NCI-H69 (cell line): ENCODE measurements at places on chromosomes 2 and 18.

- DNase-seq: no peak
These were observed 23.0 kb downstream of the FAM237A start for GRCh38 chr2:206665251-206665650.

DNA sequence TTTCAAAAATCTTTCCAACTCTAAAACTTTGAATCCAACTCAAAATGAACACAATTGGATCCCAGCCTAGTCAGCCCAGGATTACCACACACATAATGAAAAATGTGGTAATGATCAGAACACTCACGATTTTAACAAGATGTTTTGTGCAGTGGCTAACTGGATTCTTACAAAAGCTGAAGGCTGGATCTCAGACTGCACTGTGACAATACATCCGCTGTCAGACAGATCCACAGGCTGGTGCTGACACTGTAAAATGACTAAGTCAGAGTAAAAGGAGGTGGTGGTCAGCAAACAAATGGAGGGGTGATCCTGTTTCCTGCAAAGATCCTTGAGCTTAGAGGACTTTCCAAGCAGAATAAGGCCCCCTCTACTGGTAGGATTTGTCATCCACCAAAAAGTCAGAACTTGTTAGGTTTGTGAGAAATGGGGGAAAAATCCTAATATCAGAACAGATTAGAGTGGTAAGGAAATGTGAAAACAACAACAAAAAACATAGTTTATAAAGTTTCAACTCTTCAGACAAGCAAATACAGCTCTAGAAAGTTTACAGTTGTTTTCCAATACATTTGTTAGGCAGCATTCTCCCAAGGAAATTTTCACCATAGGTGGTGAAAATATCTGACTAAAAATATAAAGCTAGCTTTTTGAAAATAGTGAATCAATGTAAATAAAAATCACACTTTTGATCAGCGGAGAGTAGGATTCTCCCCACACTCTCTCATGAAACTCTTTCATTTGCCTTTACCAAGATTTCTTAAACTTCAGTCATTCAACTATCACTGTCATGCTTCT lies 211.9 kb downstream of the AGPS start:
- DNase-seq: peak; percentile 77

- DNase-seq: no peak
These were observed 24.7 kb downstream of the SP140 start for GRCh38 chr2:230250231-230250630.

DNA sequence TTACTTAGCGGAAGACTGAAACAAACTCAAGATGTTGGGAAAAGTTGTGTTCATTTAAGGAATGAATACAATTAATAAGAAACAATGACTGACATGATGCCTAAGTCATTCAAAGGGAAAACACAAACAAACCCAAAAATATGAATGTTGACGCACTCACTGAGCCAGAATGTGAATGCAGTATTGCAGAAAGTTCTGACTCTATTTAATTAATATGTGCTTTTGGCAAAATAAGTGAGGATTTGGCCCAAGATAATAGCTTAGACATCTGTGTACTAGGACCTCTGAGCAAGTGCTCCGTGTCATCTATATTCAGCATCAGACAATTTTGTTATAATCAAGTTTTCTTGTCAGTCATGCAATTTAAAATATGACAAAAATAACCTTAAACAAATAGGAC lies 1138.8 kb upstream of the NXPH2 start:
- no peak for DNase-seq

GRCh38 chr18:13657974-13658373 lies 68.4 kb downstream of the FAM210A start:
- DNase-seq: no peak

- peak; percentile 54 for DNase-seq
These were observed 2.5 kb downstream of the MERTK start for GRCh38 chr2:111900859-111901258.

GRCh38 chr2:127405255-127405610 lies 13.0 kb upstream of the PROC start:
- DNase-seq: no peak

- DNase-seq: no peak
These were observed 68.9 kb downstream of the RDH14 start for GRCh38 chr2:18491577-18491976.

DNA sequence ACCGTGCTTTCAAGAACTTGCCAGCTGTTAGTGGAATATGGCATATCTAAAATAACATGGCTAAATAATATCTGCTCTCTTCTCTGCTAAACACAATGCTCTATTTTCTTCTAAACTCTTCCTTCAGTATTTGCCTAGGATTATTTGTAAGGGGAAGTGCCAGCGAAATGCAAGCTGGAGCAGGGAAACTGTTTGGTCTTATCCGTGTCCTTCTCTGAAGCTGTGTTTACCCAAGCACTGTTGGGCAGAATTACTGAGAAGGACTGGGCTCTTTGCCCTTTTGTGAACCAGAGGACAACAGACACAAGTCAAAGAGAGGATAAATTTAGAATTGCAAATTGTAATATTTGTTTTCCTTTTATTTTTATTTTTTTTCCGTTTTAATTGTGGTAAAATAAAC lies 23.6 kb downstream of the CPO start:
- peak; percentile 7 for DNase-seq

DNA sequence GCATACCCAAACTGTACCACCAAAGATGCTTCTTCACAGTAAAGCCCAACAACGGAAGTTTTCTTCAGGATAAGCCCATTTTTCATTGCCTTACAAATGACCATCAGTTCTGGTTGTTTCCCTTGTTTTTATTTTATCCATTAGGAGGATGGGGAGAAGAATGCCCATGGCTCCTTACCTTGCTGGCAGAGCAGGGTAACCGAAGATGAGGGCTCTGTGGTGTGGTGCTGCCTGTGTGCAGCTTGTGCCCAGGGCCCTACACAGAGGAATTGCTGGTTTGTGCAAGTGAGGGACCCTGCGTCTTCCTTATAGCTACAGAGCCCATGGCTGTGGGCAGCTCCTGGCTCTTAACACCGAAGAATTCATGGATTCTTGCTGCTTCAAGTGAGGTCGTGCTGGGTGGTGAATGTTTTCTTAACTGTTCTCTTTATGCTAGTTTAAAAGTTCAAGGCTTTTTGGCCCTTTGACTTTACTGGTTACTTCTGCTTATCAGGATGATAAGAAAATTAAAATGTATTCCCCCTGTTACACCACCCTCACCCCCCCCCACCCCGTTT lies 110.6 kb downstream of the MAP4K4 start:
- DNase-seq: no peak

DNA sequence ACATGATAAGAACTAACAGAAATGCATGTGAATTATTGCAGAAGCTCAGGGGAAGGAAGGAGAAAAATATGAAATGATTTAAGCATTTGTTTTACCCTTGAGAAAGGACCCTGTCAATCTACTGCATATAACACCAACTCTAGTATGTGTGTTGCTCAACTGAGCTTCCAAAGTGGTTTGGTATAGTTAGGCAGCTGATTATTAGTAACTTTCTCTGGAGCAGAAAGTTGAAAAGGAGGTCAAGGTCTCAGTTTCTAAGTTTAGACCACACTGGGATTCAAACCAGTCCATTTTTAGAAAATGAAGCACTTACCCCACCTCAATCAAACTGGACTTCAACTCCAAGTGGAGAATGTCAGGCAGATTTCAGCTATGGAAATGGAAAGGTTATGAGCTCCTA lies 123.3 kb upstream of the CDC42EP3 start:
- DNase-seq: no peak

- DNase-seq: no peak
These were observed 343.8 kb upstream of the MYT1L start for GRCh38 chr2:2674831-2675230.

- DNase-seq: no peak
These were observed 3.8 kb upstream of the ATP6V1C2 start for GRCh38 chr2:10717628-10718027.

GRCh38 chr2:200369886-200370285 lies 63.4 kb downstream of the SPATS2L start:
- no peak for DNase-seq

GRCh38 chr2:107801498-107801897 lies 25.2 kb upstream of the RGPD4 start:
- peak; percentile 90 for DNase-seq

- DNase-seq: no peak
These were observed 83.1 kb downstream of the EDAR start for GRCh38 chr2:108905906-108906305.

GRCh38 chr2:155690785-155691184 lies 641.7 kb downstream of the NR4A2 start:
- DNase-seq: no peak

DNA sequence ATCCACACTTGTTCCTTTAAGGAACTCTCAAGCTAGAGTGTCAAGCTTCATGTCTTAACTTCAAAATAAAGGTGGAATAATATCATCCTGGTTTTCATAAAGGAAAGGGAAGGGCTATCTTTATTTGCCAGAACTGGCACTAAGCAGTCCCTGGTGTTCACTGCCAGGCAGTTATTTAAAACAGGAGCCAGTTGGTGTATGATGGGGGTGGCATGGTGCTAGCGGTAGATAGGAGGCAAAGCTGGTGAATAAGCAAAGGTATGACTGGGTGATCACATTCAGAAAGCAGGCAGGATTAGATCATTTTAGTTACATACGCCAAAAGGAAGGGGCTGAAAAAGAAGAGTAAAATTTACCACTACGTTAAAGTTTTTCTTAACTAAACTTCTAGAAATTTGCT lies 776.3 kb downstream of the BCL11A start:
- no peak for DNase-seq

DNA sequence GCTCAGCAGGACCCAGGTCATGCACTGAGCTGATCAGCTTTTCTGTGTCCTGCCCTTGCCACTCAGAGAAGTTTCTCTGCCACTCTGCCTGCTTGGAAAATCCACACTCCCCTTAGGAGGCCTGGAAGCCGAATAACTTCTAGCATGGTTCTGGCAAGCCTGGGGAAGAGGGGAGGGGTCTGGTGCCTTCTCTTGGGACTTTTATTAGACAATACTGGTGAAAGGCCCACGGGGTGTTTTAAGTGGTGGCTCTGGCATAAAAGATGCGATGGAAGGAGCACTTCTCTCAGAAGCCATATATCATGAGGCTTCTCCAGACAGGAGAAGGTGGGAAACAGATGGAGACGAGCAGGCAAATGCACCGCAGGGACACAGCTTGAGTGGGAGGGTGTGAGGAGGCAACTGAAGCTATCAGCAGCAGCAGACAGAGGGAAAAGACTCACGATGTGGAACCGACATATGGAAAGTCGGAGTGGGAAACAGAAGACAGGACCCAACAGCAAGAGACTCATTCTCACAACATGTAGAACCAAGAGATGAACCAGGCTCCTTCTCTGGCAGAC lies 141.8 kb upstream of the CTNNA2 start:
- no peak for DNase-seq

DNA sequence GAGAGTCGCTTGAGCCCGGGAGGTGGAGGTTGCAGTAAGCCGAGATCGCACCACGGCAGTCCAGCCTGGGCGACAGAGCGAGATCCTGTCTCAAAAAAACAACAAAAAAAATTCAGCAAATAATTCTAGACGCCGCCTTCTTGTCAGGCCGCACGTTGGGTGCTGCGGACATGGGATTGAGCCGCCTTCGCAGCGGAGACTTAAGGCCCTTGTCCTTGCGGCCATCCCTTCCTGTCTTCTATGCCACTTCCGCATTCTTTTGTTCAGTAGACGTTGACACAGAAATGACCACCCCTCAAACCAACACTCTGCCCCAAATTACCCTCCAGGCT lies 15.8 kb downstream of the PTPN18 start:
- peak; percentile 72 for DNase-seq

GRCh38 chr18:45569566-45570275 lies 45.6 kb upstream of the SLC14A2 start:
- peak; percentile 67 for DNase-seq

DNA sequence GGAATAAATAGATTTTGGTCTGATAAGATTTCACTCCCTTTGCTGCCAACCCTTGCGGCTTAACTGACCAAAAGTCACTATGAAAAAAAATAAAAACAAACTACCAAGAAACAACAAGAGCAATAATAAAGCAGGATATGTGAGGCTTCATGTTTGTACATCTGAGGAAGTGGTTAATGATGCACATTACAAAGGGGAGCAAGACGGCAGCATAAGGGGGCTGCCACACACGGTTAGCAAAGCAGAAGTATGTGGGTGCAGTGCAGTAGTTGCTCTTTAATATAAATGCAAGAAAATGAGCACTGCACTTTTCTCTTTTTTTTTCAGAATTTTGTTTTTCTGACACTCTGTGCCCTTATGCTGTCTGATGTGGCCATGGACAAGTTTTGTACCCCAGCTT lies 377.1 kb upstream of the CNTNAP5 start:
- DNase-seq: no peak

- DNase-seq: no peak
These were observed 122.6 kb upstream of the TWIST2 start for GRCh38 chr2:238725298-238725697.

DNA sequence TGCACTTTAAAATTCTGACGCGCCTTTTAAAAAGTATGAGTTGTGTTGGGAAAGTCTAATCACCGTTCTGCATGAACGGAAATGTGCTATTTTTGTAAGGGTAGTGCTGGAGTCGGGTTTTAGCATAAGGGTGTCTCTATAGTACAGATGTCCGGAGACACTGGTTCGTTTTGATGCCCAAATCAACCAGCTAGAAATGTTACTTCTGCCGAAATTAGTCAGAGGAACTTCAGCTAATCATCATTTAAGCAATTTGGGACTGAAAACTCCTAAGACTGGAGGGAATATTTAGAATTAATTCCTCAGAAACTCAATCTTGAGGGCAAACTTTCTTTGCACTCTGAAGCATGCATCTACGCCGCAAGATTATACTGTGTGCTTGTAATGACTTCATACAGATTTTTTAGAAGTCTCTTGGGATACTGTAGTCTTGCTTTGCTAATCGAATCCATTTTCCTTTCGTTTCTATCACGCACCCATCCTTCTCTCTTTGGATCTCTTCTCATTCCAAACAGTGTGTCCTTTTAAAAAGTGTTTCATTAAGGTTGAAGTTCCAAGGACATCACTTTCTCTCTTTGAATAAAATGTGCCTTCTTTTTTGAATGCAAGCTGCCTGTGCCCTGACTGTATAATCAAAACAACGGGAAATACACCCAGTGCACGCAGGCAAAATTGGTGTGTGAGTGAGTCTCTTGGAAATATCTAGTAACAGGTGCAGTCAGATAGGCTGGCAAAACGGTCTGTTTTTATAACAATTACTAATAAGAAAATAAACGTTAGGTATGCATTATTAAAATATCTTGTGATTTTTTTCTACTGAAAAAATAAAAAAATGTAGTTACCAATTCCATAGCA lies 270.9 kb upstream of the TCF4 start:
- DNase-seq: no peak

GRCh38 chr18:66534110-66534509 lies 69.8 kb downstream of the CDH19 start:
- peak; percentile 92 for DNase-seq

DNA sequence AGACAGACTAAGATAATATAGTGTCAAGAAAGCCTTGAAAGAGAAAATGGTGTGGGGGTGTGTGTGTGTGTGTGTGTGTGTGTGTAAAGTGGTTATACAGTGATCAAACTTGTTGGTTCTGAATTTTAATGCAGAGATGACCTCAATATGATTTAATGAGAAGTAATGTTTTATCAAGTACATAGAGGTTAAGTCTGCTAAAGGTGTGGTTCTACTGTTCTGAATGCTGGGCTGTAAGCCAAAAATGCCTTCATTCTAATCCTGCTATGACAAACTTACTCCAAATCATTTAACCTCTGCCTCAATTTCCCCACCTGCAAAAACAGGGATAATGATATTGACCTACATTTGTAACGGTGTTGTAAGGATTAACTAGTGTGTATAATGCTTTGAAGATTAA lies 87.9 kb downstream of the WDPCP start:
- DNase-seq: no peak
